ENCODE measurements at places on chromosomes 2 and 18.

DNA sequence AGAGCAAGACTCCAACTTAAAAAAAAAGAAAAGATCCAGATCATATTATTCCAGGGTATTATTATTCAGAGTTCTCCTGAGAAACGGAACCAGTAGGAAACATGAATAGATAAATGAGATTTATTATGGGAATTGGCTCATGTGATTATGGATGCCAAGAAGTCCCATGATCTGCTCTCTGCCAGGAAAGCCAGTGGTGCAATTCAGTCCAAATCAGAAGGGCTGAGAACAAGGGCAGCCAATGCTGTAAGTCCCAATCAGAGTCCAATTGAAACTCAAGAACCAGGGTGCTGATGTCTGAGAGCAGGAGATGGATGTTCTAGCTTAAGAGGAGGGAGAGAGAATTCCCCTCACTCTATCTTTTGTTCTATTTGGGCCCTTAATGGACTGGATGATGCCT is 7.8 kb downstream of the SCYGR2 start:
- no peaks in the 10 kb centered on the region for H3K27me3 ChIP-seq
- no peak overlapping the region for H3K4me3 ChIP-seq
- no peak overlapping the region for H3K27ac ChIP-seq
- H3K36me3 ChIP-seq, result no peaks in the 10 kb centered on the region

GRCh38 chr2:29052807-29053206 is 21.5 kb downstream of the PCARE start:
- no peak overlapping the region for H3K4me3 ChIP-seq
- H3K4me1 ChIP-seq, result no peaks in the 10 kb centered on the region
- DNase-seq, result no peak
- H3K27me3 ChIP-seq, result no peaks in the 10 kb centered on the region

GRCh38 chr18:68040198-68040597 is 523.7 kb upstream of the DSEL start:
- H3K27ac ChIP-seq, result no peak overlapping the region

DNA sequence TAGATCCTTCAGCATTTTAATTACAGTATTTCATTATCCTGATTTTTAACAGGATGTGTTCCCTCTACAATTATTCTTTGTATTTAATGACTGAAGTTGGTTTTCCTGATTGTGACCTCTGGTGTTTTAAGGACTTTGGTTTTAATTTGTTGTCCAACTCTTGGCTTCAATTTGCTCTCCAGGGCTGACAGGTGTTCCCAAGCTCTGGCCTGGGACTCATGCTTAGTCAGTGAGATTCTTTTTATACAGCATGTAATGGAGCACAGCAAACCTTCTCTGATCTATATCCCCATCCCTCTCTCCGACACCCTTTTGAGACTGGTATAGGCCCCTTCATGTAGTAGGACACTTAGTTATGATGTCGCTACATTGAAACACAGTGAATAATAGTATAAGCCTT is 896.3 kb downstream of the TSN start:
- no peaks in the 10 kb centered on the region for H3K27me3 ChIP-seq
- H3K27ac ChIP-seq, result no peak overlapping the region
- peaks cover 7% of the 10 kb centered on the region for H3K4me1 ChIP-seq
- no peaks in the 10 kb centered on the region for H3K36me3 ChIP-seq
- no peak overlapping the region for H3K4me3 ChIP-seq

GRCh38 chr2:236665572-236666118 is 96.0 kb downstream of the ACKR3 start:
- H3K36me3 ChIP-seq, result no peaks in the 10 kb centered on the region
- no peak for DNase-seq
- H3K4me1 ChIP-seq, result no peaks in the 10 kb centered on the region
- no peak overlapping the region for H3K27ac ChIP-seq
- H3K4me3 ChIP-seq, result no peak overlapping the region
- H3K27me3 ChIP-seq, result peaks cover 35% of the 10 kb centered on the region

DNA sequence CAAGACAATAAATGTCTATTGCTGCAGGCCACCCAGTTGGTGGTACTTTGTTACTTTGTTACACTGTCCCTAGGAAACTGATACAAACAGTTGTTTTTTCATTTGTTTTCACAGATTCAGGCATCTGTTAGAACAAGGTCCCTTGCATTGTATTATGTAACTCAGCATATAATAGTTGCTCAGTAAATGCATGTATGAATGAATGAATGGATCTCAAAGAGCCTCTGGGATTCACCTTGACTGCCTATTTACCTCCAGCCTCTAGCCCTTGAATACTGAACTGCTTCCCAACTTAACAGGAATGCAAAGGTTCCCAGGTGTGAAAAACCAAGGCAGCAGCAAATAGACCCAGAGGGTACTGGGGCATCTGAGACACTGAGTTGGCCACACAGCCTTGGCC is 27.4 kb upstream of the NEB start:
- H3K4me1 ChIP-seq, result peaks cover 10% of the 10 kb centered on the region
- no peak overlapping the region for H3K27ac ChIP-seq
- H3K36me3 ChIP-seq, result no peaks in the 10 kb centered on the region
- H3K4me3 ChIP-seq, result no peak overlapping the region
- no peaks in the 10 kb centered on the region for H3K27me3 ChIP-seq

DNA sequence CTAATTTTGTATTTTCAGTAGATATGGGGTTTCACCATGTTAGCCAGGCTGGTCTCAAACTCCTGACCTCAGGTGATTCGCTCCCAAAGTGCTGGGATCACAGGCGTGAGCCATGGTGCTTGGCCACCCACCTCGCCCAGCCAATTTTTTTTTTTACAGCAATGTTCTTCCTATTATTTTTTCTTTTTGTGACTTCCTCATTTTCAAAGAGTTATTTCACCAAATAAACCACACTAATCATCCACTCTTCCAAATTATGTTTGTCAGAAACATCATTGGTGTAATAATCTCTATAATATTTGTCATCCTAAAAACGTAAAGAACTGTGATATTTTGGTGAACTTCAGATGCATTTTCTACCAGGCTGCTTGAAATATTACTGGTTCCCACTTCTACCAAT is 16.3 kb upstream of the PDCL3 start:
- no peaks in the 10 kb centered on the region for H3K36me3 ChIP-seq
- H3K4me3 ChIP-seq, result no peak overlapping the region
- H3K4me1 ChIP-seq, result no peaks in the 10 kb centered on the region
- H3K27ac ChIP-seq, result no peak overlapping the region
- H3K27me3 ChIP-seq, result no peaks in the 10 kb centered on the region

DNA sequence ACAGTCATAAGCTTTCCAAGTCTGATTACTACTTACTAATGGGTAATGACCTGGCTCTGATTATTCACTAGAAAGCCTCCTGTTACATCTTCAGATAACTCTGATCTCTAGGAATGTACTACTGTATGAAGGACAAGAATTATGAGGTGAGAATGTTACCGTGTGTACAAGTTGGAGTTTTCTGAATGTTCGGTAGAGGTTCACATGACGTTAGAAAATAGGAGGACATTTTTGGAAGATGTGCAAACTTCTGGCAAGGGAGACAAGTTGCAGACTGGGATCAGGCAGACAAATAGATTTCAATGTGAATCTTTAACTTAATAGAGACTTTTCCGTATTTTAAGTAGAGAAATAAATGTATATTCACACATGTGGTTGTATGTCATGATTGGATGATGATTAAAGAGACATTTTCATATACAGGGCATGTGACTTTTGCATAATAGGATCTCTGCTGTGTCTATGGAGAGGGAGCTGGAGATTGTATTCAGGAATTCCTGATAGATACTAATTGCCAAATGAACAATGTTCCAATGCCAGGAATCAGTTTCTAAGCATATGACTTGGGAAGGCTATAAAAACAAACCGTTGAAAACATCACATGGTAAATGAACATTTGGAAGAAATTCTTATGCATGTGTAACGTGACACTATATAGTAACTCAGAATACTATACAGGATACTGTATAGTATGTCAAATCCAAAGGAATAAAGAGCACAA is 1695.8 kb upstream of the PIK3C3 start:
- no peak for DNase-seq
- no peaks in the 10 kb centered on the region for H3K4me1 ChIP-seq
- no peaks in the 10 kb centered on the region for H3K36me3 ChIP-seq

- no peak for DNase-seq
- no peaks in the 10 kb centered on the region for H3K36me3 ChIP-seq
- no peaks in the 10 kb centered on the region for H3K4me1 ChIP-seq
- peaks cover 17% of the 10 kb centered on the region for H3K27me3 ChIP-seq
Measured at GRCh38 chr2:23219666-23220065, 165.3 kb upstream of the KLHL29 start.

Measured in A673 (cell line).